NCI-H1436 treated with DMSO at 0.1 percent for 48 hours (cell line): ENCODE measurements at places on chromosomes 12 and 14.

DNA sequence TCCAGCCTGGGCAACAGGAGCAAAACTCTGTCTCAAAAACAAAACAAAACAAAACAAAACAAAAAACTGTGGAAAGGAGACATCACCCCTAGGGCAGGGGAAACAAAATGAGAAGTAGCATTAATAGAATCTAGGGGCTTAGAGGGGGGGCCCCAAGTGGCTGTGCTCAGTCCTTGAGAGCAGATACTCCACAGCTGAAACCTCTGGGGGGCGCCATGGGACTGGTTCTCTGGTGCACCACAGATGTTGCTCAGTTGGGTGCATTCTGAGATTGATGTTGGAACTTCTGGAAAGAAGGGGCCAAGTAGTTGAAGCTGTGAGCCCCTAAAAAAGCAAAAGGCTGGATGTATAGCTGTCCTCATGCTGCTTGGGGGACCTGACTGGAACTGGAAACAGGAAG, 11.8 kb upstream of the SYNE2 start:
- DNase-seq, result no peak

DNA sequence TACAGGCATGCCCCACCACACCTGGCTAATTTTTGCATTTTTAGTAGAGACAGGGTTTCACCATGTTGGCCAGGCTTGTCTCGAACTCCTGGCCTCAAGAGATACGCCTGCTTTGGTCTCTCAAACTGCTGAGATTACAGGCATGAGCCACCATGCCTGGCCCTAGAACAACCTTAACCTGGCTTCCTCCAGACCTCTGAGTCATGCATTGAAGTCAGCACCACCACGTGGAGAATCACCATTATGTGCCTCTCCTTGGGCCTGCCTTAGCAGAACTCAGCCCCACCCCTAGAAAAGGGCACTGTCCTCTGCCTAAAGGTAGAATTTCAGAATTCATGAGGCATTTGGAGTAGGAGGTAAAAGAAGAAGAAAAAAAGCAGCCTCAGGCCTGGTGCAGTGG, 49.0 kb downstream of the LIMA1 start:
- no peak for DNase-seq

- no peak for DNase-seq
These were observed 185.6 kb downstream of the FOXG1 start for GRCh38 chr14:28952161-28952560.

DNA sequence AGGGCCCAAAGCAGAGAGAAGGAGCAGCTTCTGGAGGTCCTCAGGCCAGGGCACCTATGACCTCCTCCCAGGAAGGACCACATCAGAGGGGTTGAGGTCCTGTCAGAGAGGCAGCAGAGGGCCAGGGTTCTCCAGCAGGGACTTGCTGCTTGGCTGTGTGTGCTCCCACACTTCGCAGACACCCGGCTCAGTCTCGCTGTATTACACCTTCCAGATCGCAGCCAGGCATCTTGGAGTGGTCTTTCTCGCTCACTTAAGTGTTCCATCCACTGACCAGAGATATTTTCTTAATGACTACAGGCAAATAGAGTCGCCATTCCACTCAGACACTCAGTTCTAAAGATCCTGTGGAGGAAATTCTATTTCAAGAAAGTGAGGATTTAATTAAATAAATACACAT, 84.3 kb downstream of the PRIMA1 start:
- no peak for DNase-seq

- DNase-seq, result no peak
These were observed 3.8 kb upstream of the ANKRD33 start for GRCh38 chr12:51883998-51884675.

GRCh38 chr14:78836777-78837176, 666.6 kb downstream of the NRXN3 start:
- peak; percentile 71 for DNase-seq

DNA sequence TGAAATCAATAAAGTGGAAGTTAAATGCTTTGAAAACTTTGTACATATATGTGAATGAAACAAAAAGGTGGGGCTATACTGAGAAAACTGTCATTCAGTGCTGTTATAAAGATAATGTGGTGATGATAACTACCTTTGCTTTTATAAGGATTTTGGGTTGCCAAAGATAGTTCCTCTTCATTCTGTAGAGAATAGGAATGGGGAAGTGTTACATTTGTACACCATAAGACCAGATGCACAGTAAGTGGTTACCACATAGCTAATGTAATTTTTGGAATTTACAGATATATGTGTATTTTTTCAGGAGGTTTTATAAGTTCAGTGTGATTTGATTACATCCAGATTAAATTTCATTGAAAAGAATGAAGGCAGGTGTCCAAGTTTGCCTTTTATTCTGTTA, 18.1 kb downstream of the RAB21 start:
- DNase-seq, result no peak

GRCh38 chr14:102923925-102924486, 1.5 kb downstream of the AMN start:
- no peak for DNase-seq

DNA sequence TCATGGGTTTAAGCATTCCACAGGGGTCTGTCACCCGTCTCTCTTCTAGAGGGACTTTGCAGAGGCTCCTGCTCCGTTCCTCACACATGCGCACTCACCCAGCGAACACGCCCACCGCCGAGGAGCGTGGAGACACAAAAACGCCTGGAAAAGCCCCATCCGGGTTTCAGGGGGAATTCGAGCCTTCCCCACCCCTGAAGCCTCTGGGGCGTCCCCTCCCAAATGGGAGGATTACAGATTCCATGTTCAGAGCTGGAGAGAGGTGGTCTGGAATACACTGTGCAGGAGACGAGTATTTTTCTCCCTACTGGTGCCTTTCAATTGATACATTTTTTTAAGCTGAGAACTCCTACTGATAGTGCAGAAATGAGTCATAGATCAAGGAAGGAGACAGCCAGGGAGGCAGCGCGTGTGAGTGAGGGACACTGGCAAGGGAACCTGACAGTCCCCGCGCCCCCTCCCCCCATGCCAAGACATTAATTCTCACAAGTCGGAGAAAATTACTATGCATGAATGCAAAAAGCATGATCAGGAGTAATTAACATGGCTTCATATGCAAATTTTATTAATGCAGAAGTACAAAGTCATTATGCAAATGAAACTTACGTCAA, 36.9 kb downstream of the BCL11B start:
- DNase-seq, result no peak

DNA sequence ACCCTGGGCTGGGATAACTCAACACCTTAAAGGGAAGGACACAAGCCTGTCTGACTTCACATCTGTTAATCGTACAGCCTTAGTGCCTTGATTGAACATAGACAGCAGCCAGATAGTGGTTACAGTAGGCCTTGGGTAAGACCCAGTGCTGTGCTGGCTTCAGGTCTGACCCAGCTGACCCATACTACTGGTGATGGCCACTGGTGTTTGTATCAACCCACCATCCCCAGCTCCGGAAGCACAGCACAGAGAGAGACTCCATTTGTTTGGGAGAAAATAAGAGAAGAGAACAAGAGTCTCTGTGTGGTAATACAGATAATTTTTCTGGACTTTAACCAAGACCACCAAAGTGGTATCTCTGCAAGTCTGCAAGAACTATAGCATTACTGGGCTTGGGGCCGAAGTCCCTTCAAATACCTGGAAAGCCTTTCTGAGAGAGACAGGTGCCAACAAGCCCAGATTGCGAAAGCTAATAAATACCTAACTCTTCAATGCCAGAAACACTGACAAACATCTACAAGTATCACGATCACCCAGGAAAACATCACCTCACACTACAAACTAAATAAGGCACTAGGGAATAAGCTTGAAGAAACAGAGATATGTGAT, 330.1 kb upstream of the GARIN2 start:
- no peak for DNase-seq

GRCh38 chr12:32140877-32141276, 34.2 kb downstream of the BICD1 start:
- DNase-seq, result no peak

GRCh38 chr12:110649341-110649847, 35.5 kb downstream of the TCTN1 start:
- DNase-seq, result no peak

DNA sequence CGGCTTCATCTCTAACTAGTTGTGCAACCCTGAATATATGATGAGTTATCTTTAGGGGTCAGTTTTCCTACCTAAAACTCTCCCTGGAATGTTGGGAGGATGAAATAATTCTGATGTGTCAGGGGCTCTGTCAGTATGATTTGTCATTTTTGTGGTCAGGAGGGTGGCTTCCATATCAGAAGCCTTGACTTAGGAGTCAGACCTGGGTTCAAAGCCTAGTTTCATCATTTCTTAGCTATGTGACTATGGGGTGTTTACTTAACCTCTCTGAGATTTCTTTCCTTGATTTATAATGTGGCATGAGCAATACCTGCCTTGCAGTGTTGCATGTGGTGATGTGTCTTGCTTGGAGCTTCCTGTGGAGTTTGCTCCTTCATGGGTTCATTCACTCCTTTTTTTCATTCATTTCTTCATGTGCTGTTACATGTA, 146.8 kb downstream of the CHST11 start:
- DNase-seq, result no peak

DNA sequence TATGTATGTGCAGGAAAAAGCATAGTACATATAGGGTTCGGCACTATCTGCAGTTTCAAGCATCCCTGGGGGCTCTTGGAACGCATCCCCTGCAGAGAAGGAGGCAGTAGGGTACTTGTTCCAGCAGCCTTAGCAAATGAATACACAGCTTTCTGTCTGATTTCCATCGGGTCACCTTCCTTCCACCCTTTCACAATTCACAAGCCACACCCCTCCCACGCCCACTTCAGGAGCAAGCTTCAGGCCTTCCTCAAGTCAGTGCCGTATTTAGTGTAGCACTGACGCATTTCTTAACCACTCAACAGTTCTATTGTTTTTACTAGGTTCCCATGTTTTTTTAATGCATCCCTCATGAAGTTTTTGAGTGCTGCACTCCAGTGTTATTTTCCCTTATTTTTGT, 64.2 kb downstream of the CLMN start:
- peak; percentile 51 for DNase-seq

- no peak for DNase-seq
These were observed 134.6 kb upstream of the PZP start for GRCh38 chr12:9342614-9343353.

DNA sequence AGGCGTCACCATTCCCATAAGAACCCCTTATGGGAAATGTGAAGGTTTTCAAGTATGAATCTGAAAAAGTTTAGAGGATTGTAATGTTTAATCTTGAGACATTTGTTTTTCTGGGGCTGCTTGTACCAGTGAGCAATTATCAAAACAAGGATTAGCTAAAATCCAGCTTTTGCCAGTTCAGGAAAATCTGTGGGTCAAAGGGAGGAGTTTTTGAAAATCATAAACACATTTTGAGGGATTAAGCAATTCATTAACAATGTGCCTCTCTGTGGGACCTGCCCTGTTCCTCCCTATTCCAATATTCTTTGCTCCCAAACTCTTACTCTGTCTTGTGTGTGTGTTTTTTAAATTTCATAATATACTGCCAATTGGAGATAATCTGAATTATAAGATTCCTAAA, 11.7 kb upstream of the DAAM1 start:
- DNase-seq, result no peak

GRCh38 chr14:102809870-102810269, 32.6 kb downstream of the TRAF3 start:
- no peak for DNase-seq

- no peak for DNase-seq
These were observed 40.0 kb upstream of the DAAM1 start for GRCh38 chr14:59148334-59148900.

DNA sequence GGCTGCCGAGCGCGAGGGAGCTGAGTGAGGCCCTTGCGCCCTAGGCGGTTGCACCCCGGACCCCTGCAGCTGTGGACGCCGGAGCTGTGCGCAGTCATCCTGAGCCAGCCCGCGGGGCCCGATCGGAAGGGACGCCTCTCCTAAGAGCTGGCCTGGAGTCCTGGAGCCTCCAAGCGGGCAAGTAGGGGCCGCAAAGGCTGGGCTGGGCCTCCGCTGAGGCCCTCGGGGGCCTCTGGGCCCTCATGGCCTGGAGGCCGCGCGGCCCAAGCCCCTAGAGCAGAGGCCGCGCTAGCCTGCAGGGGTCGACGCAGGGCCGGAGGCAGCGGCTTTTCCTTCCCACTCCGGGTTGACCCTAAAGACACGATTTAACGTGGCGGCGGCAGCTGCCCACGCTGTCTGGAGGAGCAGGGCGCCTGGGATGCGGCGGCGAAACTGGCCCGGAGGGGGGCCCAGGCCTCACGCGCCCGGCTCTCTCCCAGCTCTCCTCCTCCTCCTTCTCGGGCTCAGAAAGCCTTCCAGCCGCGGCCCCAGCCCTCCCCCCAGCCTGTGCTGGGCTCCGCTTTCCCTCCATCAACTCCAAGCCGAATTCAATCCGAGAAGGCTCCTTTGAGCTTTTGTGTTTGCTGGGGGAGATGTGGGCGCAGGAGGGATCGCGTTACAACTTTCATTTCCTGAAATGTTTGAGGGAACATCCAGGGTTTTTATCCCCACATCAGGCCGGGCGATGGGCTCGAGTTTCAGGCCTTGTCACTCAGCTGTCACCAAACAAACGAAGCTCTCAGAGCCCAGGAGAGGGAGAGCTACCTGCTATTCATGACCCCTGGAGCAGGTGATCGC, 11.6 kb downstream of the SIX1 start:
- DNase-seq, result no peak

GRCh38 chr12:5438671-5439200, 6.8 kb downstream of the NTF3 start:
- DNase-seq, result no peak

DNA sequence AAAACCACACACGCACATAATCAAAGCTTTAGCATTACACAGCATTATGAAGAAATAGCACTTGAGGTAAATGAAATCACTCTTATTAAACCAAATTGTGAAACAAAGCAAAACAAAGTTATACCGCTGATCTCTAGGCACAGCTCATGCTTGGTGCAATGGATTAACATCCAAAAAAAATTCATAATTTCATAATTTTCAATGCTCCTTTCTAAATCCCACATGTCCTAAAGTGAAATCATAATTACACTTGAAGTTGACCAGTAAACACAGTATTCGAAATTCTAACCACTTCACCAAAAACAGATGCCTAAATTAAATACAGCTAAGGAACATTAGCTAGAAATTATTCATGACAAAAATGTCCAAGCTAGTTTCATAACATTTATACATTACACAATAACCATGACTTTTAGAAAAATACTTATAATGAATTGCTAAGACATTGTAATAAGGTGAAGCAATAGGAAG, 1.5 kb downstream of the MLH3 start:
- DNase-seq, result no peak

- DNase-seq, result no peak
These were observed 258.0 kb upstream of the PLEKHG7 start for GRCh38 chr12:92444763-92445162.
